Small intestine (tissue), 16 donors: ENCODE measurements at places on chromosomes 7 and 10. TPM values are rescaled to one million over a fixed set of nuclear protein-coding genes. Genes with fewer than 3 reads are reported as not detected.

The SLC26A4 gene
- polyA plus RNA-seq, result not detected

The PITRM1 gene
- polyA plus RNA-seq, result 47.3 TPM

The ARMS2 gene
- polyA plus RNA-seq, result not detected

GRCh38 chr10:103643381-103643780 lies 149.9 kb downstream of the NEURL1 start:
- no peak for DNase-seq

GRCh38 chr7:98963305-98963704 lies 85.0 kb downstream of the TRRAP start:
- DNase-seq, result no peak

DNA sequence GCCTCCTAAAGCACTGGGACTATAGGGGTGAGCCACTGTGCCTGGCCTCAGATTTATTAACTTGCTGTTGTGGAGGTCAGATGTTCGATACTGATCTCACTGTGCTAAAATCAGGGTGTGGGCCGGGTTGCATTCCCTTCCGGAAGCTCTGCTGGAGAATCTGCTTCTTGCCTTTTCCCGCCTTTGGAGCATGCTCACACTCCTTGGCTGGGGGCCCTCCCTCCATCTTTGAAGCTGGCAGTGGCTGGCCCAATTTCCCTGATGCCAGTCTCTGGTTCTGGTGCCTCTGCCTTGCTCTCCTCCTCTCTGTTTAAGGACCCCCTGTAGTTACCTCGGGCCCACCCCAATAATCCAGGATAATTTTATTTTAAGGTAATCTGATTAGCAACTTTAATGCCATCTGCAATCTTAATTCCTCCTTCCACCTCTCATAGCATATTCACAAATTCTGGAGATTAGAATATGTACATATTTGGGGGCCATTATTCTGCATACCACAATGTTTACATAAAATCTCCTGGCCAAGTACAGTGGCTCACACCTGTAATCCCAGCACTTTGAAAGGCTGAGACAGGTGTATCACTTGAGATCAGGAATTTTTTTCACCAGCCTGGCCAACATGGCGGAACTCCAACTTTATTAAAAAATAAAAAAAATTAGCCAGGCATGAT lies 7.9 kb upstream of the PITRM1 start:
- no peak for DNase-seq

GRCh38 chr10:98098247-98098646 lies 36.2 kb upstream of the R3HCC1L start:
- DNase-seq, result no peak

DNA sequence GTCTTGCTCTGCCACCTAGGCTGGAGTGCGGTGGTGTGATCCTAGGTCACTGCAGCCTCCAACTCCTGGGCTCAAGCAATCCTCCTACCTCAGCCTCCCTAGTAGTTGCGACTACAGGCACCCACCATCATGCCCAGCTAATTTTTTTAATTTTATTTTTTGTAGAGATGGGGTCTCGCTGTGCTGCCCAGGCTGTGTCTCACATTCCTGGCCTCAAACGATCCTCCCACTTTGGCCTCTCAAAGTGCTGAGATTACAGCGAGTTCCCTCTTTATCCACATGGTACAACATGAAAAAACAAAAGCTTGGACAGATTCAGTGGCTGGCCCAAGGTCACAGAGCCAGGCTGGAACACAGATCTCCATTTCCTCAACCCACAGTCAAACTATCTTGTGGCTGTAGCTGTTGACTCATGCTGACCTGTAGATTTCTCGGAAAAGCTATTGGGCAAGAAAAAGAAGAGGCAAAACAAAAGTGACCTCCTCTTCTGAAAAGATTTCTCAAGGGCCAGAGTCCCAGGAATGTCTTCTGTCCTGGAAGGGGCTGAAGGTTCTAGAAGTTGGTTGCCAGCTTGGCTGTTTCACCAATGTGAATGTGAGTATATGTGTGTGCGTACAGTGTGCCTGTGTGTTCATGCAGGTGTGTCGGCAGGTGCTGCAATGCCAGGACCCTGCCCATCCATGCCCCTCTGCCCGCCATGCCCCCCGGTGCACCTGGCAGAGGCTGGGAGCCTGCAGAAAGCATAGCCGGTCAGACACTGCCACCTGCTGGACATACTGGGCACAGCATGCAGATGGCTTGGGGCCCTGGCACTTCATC lies 28.4 kb downstream of the TMEM130 start:
- DNase-seq, result peak; percentile 62
